NCI-H524 treated with DMSO at 0.1 percent for 48 hours (cell line): ENCODE measurements at places on chromosomes 5 and 9.
A peak's percentile ranks its signal among the peaks of the same experiment; 100 is the strongest.

DNA sequence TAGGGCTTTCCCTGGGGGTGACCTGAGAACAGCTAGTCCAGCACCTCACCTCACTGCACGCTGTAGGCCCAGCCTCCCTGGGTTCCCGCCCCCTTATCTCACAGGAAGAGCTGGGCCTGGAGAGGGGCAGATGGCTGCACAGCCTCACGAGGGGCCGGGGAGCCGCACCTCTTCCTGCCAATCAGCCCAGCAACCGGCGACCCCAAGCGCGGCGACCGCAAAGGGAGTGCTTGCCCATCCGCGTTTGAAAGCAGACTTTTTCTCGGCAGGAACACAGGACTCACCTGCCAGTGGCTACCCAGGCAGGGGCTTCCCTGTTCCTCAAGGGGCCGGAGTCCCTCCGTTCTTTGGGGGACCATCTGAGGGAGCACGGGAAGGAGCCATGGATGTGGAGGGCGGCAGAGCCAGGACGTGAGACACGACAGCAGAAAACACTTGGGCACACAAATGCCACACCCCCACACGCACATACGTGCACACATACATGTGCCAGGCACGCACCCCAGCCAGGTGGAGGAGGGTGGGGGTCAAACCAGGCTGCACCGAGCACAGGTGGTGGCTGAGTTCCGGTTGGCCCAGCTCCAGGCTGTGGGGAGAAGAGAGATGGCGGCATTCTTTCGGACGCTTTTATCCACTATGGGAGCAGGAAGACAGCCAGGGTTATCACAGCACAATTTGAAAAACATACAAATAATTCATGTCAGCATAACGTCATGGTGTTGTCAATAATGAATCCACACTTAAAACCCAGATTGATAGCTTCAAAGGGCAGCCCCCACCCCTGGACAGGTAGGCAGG lies 11.3 kb downstream of the TMEM250 start:
- DNase-seq: no peak

GRCh38 chr5:54742417-54742891 lies 224.9 kb downstream of the SNX18 start:
- DNase-seq: no peak

- no peak for DNase-seq
These were observed 15.1 kb upstream of the TRIM36 start for GRCh38 chr5:115184770-115185169.

GRCh38 chr5:107402434-107403227 lies 268.1 kb downstream of the EFNA5 start:
- peak; percentile 90 for DNase-seq

DNA sequence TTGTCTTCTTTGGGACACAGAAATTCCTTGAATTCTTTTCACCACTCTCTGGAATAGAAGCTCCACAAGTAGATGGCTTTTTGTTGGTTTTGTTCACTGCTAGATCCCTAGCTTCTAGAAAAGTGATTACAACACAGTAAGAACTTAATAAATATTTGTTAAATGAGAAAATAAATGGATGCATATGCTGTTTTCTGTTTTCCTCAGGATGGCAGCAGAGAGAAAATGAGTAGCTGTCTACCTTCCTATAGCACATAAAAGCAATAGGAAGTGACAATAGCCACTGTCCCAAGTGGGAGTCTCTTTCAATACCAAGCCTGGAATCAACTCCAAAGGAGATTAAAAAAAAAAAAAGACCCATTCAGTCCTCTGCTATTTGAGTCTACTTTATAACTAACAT lies 100.6 kb upstream of the NREP start:
- DNase-seq: no peak

GRCh38 chr5:175538576-175538975 lies 60.2 kb downstream of the SFXN1 start:
- DNase-seq: no peak

GRCh38 chr5:139215107-139215975 lies 17.2 kb upstream of the SIL1 start:
- no peak for DNase-seq

DNA sequence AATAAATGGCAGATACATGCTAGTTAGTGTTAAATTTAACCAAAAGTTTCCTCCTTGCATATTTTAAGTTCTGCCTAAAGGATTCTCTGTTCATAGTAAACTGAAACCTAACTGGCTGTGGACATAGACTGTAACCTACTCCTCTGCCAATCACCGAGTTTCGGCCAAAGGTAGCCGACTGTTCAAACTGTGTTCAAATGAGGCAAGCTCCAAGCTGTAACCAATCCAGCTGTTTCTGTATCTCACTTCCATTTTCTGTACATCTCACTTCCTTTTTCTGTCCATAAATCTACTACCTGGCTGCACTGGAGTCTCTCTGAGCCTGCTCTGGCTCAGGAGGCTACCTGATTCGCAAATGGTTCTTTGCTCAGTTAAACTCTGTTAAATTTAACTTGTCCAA lies 44.1 kb downstream of the KCNV2 start:
- DNase-seq: no peak

GRCh38 chr5:122701640-122702523 lies 73.0 kb upstream of the SNX2 start:
- DNase-seq: no peak

GRCh38 chr9:128580731-128581130 lies 28.3 kb downstream of the SPTAN1 start:
- no peak for DNase-seq

DNA sequence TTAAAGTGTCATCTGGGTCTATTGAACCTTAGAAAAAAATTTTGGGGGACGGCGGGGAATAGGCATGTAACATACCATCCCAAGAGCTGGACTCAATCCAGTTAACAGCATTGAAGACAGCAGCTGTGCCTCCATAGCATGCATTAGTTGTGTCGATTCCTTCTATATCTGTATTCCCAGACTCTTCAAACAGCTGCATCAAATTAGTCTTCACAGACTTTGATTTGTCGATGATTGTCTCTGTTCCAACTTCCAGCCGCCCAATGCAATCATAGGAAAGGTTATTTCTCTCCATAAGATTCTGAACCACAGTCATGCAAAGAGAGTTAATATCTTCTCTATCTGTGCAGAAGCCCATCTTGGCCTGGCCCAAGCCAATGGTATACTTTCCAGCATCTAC lies 14.8 kb downstream of the HMGCS1 start:
- no peak for DNase-seq

DNA sequence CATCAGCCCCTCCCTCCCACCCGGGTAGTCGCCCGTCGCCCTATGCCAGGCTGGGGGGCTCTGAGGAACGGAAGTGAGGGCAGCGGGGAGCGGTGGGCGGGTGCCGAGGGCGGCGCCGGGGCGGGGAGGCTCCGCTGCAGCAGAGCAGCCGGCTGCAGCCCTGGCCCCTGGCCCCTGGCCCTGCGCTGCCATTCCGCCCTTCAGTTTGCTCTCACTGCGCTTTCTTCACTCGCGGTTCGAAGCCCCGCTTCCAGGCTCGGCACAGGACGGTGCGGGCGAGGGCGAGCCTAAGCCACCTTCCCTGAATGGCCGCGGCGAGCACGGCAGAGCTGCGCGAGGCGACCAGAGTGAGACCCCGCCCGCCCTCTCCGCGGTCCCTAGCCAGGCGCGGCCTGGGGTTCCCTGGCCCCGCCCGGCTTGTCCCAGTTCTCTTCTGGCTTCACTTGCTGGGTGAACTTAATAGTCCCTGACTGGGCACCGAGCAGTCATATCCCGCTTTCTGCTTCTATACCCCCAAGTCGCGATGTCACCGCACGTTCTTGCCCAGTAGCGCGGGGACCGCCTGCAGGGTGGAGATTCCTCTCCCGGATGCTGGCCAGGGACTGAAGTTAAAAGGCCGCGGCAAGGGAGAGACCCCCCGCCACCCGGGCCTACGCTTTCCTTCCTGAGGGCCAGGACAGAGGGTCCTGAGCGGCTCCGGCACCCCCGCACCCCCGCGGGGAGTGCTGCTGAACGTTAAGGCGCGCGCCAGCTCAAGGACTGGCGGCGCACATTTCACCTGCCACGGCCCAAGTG lies 623 bp upstream of the TRIM36 start:
- DNase-seq: no peak

GRCh38 chr9:128344931-128345605 lies 4.7 kb downstream of the SLC27A4 start:
- no peak for DNase-seq

GRCh38 chr9:83800236-83801033 lies 17.1 kb downstream of the GKAP1 start:
- no peak for DNase-seq

- DNase-seq: no peak
These were observed 161.5 kb downstream of the FBN2 start for GRCh38 chr5:128376577-128376976.

GRCh38 chr5:167271081-167271480 lies 1020.4 kb upstream of the WWC1 start:
- no peak for DNase-seq

DNA sequence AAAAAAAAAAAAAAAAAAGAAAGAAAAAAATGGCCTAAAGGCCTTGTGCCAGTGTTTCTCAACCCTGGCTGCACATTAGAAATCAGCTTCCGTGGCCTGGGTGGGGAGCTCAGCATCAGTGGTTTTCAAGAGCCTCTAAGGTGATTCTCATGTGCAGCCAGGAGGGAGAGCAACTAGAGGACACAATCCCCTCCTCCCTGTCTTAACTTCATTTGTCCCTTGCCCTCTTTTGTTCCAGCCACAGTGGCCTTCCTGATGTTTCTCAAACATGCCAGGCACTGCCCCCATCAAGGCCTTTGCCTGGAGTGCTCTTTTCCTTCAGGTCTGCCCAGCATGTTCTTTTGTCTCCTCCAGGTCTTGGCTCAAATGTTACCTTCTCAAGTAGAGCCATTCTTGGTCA lies 42.4 kb downstream of the HOMER1 start:
- no peak for DNase-seq

DNA sequence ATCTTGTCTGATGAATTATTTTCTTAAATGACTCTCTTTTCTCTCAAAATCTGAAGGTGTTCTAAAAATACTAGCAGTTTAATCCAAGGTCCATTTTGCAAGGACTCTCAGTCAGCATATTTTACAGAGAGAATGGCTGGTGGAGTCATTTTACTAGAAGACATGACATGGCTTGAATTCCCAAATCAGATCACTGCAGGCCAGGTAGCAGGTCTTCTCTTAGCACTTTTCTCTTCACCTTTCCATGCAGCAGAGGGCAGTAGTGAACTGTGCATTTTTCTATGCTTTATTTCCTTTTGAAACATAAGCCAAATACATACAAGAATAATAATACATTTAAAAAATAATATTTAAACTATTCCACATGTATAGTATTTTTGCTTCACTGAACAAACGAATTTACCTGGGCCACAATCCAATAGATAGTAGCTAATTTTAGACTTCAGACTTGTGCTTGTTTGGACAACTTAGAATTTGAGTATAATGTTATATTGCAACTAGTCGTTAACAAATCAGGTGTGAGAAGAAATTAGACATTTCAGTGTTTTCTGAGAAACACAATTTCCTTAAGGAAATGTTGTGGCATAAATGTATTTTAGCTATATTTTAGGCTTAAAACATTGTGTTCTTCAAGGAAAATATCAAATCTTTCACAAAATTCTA lies 289.4 kb upstream of the DAB2 start:
- no peak for DNase-seq

DNA sequence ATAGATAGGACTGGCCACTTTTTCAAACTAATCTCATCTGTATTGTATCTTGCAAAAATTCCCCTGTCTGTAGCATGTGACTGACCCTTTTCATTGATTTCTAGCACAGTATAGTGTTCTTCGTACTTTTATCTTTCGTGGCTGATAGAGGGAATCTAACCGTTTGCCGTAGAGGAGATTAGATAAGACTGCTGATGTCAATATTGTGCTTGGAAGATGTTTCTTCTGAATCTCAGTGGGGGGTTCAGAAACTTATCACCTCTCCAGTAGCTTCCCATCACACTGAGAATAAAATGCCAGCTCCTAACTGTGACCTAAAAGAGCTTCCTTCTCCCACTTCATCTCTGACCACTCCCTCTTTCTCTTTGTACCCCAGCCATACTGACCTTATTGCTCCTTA lies 25.4 kb upstream of the ALDOB start:
- no peak for DNase-seq

- no peak for DNase-seq
These were observed 35.1 kb upstream of the ORM1 start for GRCh38 chr9:114287763-114288192.

GRCh38 chr5:157292599-157292998 lies 26.7 kb downstream of the CYFIP2 start:
- no peak for DNase-seq

GRCh38 chr5:80034559-80034958 lies 589 bp upstream of the THBS4 start:
- DNase-seq: no peak

- no peak for DNase-seq
These were observed 1.2 kb upstream of the NIPAL4 start for GRCh38 chr5:157458835-157459234.

GRCh38 chr5:173265433-173265832 lies 30.4 kb upstream of the NKX2-5 start:
- DNase-seq: no peak

GRCh38 chr9:34259315-34259714 lies 69.8 kb downstream of the KIF24 start:
- DNase-seq: no peak

GRCh38 chr9:117343427-117343826 lies 71.4 kb downstream of the ASTN2 start:
- DNase-seq: no peak

- no peak for DNase-seq
These were observed 41.7 kb upstream of the ZNF354B start for GRCh38 chr5:178818094-178818493.

GRCh38 chr5:124733329-124733650 lies 13.1 kb downstream of the ZNF608 start:
- no peak for DNase-seq

GRCh38 chr9:37464006-37464405 lies 1.2 kb downstream of the ZBTB5 start:
- DNase-seq: no peak
